ENCODE measurements at places on chromosomes 2 and 18.

DNA sequence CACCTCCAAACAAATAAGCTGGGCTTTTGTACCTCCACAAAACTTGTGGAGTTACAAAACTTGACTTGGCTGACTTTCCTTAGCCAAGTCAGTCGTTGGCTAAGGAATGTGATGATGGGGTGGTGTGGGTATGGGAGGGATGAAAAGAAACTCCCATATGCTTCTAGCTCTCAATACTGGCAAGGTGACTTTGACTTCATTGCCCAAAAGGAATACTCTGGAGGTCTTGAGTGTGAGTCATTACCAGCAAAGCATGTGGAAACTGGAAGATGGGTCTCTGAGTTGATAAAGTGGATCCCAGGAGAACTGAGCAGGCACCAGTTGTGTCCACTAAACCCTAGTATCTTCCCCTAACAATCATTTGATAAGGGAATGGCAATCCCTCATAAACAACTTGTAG, 226.7 kb downstream of the GULP1 start:
- DNase-seq: peak; percentile 71

DNA sequence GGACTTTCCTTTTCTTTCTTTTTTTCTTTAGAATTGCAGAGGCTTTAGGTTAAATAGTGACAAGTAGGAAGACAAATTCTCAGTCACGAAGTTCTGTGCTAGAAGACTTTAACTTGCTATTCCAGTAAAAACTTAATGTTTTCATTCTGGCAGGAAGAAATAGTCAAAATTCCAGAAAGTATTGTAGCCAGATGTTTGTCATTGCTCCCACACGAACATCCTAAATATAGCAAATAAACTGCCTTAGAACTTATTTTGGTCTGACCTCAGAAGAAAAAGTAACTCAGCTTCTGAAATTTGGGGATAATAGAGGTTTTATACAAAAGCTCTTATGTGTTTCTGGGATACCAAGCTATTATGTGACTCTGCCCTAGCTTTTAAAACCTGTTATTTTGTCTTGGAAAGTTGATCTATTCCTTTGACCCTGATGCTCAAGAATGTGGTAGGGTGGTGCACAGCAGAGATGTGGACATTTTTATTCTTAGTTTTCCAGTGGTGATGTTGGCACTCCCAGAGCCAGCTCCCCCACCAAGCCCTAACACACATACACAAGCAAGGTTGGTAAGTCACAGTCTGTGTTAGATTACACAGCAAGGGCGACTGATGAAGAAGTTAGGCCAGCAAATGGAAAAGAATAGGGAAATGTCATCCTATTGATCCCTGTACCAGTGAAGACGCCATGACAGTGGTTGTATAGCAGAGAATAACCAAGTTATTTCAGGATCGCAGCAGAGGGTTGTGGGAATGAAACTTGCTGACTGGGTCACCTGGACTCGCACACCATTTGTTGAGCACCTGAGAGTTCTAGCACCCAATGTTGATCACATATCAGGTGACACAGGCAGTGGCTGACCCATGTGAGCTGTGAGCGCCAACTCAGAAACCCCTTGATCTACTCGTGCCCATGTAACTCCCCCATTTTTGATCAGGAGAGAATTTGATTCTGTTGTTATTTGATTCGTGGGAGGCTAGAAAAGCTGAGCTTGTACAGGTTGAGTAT, 23.7 kb downstream of the FARP2 start:
- DNase-seq: no peak

- no peak for DNase-seq
These were observed 655.0 kb downstream of the STK39 start for GRCh38 chr2:167592441-167592840.

- no peak for DNase-seq
These were observed 106.4 kb downstream of the ZBTB7C start for GRCh38 chr18:48302736-48303135.
